ENCODE measurements at places on chromosomes 4 and X.
A peak's percentile ranks its signal among the peaks of the same experiment; 100 is the strongest.

- no peak for DNase-seq
Observed at GRCh38 chrX:153974003-153974725, 1.6 kb downstream of the TMEM187 start.

- DNase-seq: no peak
Observed at GRCh38 chr4:117817301-117817700, 217.0 kb upstream of the NDST3 start.

DNA sequence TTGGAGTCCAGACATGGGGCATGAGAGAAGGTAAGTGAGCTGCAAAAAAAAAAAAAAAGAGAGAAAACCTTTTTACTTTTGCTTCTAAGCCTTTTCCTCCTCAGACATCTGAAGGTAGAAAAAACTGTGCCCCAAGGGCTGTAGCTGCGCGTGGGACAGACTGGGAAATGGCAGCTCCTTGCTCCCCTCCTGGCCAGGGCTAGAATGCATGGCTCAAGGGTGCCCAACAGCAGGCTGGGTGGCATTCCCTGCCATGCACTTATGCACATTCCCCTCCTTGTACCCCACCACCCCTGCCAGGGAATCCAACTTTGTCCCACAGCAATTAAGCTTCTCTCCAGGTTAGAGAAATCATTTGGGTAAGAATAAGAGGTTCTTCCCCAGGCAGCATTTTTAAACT lies 421.2 kb downstream of the TRAM1L1 start:
- no peak for DNase-seq

DNA sequence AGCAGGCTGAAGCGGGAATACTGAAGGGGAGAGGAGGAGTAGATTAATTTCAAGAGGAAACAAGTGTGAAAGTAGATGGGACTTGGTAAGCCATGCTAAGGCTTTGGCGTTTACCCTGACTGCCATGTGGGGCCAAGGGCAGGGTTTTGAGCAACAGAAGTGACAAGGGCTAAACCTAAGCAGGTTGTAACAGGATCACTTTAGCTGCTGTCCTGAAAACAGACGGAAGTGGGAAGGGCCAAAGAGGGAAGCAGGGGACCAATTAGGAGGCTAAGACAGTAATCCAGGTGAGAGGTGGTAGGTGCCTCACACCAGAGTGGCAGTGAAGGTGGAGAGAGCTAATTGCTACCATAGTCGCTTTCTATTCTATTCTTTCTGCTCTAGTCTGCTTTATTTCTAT lies 166.5 kb downstream of the PJA1 start:
- no peak for DNase-seq

DNA sequence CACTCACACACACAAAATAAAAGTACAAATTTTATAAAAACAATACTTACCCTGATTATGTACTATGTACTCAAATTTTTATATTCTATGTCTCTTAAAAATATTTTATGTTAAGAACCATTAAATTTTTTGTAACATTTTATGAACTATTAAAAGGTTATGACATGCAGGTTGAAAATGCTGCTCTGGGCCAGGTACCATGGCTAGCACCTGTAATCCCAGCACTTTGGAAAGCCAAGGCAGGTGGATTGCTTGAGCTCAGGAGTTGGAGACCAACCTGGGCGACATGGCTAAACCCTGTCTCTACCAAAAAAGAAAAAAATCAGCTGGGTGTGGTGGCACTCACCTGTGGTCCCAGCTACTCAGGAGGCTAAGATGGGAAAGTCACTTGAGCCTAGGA lies 29.4 kb upstream of the SPINK2 start:
- DNase-seq: no peak

DNA sequence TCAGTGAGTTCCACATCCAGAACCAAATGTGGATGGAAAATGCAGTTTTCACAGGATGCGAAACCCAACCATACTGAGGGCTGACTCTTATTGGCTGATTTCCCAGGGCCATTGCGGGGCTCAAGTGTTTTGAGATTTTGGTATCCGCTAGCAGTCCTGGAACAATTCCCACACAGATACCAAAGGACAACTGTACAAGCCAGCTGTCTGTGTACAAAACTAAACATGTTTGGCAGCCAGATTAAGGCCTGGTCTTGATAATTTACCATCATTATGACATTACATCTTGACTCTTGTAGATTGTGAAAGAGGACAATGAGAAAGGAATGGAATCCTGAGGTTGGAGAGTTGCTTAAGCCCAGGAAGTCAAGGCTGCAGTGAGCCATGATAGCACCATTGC lies 121.9 kb downstream of the DKK2 start:
- DNase-seq: no peak

DNA sequence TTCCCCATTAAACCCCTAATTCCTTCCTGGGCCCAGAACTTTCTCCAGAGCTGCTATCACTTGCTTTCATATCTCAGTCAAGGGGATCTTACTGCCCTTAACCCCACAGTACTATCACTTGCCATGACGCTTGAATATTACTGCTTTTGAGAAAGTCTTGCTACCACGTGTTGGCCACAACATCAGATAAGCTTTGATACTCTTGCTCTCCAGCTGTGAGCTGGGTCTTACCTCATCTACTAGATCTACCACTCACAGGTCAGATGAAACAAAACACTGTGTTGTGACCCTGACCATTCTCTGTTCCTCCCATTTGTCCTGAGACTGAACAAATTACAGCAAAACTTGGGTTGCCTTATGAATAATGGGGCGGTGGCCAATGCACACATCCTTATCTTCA lies 12.1 kb upstream of the TAPT1 start:
- no peak for DNase-seq

GRCh38 chr4:76758290-76758882 lies 139.6 kb downstream of the SOWAHB start:
- DNase-seq: peak; percentile 75

DNA sequence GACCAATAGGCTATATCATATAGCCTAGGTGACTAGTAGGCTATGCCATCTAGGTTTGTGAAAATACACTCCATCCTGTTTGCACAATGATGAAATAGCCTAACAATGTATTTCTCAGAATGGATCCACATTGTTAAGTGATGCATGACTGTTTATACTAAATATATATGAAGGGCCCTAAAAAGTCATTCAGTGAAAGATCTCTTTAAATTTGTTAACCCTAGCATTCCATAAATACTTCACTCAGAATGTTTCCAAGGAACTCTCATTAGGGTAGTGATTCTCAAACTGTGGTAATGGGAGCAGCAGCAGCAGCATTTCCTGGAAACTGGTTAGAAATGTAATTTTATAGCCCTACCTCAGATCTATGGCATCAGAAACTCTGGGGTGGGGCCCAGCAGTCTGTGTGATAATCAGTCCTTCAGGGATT lies 74.9 kb downstream of the PRRG1 start:
- no peak for DNase-seq

- no peak for DNase-seq
Observed at GRCh38 chrX:154981116-154981411, 41.5 kb downstream of the F8 start.

GRCh38 chr4:154720618-154721267 lies 23.1 kb upstream of the LRAT start:
- DNase-seq: no peak

- DNase-seq: no peak
Observed at GRCh38 chr4:144356941-144357381, 216.4 kb upstream of the GYPA start.

DNA sequence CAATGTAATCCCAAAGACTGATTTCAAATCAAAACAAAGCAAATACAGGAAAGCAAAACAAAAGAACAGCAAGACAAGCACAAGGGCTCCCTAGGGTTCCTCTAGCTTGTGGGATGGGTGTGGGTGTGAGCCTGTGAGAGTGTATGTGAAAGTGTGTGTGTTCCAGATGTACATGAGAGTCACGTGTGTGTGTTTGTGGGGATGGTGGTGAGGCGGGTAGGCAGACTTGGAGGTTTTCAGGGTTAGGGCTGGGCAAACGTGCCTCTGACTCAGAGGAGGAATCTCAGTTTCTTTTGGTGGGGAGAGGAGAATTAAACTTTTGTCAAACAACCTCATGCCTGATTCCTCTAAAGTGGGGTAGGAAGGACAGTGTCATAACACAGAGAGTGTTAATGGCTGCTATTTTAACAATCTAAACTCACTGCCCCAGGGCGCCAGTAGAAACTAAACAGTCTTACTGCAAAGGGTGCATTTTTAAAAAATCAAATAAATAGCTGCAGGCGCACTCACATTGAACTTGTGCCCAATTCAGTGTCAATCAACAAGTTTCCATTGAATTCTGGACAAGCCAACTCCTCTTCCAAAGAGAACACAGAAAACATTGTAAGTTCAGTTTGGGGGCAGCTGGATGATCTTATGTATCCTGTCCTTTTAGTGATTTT lies 51.8 kb downstream of the CHRDL1 start:
- DNase-seq: peak; percentile 62

GRCh38 chrX:105999294-105999693 lies 39.2 kb downstream of the SERPINA7 start:
- DNase-seq: no peak

DNA sequence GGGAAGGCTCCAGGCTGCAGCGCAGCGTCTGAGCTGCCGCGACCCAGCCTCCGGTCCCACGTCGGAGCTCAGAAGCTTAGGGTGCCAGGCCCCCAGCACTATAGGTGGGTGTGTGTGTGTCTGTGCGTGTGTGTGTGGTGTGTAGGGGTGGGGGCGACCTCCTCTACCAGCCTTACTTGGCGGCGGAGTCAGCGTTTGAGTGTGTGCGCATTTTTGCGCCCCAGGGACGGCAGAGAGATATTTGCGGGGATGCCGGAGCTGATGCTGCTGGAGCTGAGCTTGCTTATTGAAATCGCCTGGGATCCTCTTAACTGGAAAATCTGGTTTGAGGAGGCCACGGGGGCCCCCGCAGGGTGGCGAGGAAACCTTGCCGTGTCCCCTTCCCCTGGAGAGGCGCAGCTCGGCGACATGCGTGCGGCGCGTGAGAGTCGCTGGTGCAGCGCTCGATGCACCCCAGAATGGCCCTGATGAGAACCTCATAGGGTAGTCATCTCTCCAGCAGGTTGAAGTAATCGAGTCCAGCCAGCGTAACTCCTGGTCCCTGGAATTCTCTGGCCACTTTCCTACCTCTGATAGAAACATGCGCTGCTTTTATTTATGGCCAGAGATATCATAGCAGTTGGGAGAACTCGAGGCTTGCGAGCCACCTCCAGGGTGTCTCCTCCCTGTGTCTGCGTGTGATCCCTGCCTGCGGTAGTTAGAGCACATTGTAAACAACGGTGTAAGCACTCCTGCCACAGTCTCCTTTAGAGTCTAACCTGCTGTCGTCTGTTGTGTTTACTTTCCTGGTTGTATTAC lies 2.7 kb downstream of the ADGRL3 start:
- no peak for DNase-seq

DNA sequence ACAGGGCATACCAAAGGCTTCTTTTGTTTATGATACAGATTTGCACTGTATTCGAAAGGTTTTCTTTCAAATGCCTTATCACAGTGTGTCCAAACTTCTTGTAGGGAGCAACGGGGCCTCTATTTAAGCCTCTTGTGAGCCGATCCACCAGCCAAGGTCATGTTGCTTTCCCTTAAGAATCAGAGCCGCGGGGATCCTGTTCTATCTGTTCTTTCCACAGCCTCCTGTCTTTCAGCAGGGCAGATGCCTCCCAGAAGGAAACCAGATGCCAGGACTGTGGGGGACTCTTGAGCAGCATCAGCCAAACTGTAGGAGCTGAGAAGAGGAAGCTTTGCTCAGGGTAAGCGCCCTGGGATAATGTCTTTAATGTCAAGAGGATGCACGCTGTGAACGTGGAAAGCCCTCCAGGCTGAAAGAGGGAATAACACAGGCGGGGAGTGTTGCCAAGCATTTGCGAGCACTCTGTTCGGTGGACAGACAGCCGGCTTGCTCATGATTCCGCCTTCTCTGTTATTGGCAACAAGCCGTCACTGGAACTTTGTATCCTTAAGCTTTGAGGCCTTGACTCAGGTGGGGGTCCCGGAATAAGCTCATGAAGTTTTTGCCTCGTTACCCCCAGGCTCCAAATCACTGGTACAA lies 279.8 kb upstream of the FRG1 start:
- DNase-seq: no peak

DNA sequence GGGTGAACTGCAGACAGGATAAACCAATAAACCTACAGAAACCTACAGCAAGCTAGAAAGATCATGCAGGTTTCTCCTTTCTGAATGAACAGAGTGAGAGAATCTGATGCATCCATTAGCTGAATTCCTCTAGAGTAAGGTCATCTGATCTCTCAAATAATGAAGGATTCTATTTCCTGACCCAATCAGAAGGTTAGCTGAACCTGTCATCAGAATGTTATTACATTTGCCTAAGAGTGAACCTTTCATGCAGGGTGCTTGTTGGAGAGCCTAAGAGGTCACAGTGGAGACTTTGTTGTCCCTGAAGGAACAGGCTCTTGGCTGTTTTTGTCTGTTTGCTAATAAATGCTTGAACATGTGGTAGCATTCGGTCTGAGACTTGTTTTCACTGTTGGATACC lies 24.0 kb downstream of the MEPE start:
- DNase-seq: no peak

DNA sequence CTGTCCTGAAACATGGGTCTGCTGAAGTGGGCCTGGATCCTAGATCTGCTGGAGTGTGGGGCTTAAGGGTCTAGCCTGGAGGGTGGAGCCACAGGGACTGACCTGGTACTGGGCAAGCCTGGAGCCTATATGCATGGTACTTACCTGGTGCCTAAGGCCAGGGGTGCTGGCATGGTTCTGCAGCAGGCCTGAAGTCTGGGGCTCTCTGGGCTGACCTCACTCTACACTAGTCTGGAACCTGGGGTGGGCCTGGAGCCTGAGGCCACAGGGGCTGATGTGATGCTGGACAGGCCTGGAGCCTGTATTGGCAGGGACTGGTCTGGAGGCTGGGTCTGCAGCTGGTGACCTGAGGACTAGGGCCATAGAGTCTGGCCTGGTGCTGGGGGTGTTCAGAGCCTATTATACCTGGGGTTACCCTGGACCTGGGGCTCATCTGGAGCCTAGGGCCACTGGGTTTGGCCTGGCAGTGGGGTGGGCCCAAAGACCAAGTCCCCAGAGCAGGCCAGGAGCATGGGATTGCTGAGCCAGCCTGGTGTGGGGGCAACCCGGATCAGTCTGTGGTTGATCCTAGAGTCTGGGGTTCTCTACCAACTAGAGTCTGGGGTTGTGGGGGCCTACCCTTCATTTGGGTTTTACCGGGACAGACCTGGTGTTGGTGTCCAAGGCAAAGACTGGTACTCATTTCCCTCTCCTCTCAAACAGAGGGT lies 179.6 kb downstream of the SLC4A4 start:
- DNase-seq: no peak

- peak; percentile 65 for DNase-seq
Observed at GRCh38 chrX:30060718-30061117, 154.6 kb upstream of the MAGEB2 start.

GRCh38 chrX:85365370-85365995 lies 14.0 kb downstream of the POF1B start:
- no peak for DNase-seq

GRCh38 chr4:55545641-55546505 lies 836 bp downstream of the CLOCK start:
- peak; percentile 69 for DNase-seq
